ENCODE measurements at places on chromosomes 6 and 20.

- DNase-seq = no peak
These were observed 50.6 kb upstream of the COL9A1 start for GRCh38 chr6:70353448-70353847.

GRCh38 chr6:27293436-27294098, 18.5 kb downstream of the POM121L2 start:
- DNase-seq = no peak

DNA sequence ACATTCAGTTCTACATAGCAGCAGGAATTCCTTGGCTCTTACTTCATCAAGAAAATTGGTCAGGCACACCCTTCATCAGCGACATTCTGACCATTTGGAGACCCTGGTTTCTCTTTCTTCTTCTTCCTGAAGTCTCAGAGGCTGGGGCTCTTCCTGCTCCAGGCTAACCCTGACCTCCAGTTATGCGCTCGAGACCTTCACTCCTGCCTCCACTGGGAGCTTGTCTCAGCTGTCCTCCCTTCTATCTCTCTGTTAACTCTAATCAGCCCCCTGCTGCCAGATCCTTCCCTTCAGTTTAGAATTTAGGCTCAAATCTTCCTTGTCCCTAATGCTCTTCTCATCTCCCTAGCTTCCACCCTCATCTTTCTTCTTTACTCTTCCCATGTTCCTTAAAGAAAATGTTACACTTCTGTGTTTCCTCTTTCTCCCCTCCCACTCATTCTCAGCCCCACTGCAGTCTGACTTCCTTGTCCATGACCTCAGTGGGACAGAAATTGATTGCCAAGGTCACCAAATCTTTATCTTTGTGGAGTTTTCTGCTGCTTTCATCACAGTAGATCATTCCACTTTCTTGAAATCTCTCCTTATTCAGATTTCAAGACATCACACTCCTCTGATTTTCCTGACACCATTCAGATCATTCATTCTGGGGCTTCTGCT, 8.4 kb upstream of the HLA-DOA start:
- DNase-seq = no peak

DNA sequence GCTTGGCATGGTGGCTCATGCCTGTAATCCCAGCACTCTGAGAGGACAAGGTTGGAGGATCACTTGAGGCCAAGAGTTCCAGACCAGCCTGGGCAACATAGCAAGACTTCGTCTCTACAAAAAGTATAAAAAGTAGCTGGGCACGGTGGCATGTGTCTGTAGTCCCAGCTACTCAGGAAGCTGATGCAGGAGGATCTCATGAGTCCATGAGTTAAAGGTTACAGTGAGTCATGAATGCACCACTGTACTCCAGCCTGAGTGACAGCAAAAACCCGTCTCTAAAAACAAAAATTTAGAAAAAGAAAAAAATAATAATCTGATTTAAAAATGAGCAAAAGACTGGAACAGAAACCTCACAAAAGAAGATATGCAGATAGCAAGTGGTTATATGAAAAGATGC, 279.7 kb downstream of the RNGTT start:
- DNase-seq = no peak

DNA sequence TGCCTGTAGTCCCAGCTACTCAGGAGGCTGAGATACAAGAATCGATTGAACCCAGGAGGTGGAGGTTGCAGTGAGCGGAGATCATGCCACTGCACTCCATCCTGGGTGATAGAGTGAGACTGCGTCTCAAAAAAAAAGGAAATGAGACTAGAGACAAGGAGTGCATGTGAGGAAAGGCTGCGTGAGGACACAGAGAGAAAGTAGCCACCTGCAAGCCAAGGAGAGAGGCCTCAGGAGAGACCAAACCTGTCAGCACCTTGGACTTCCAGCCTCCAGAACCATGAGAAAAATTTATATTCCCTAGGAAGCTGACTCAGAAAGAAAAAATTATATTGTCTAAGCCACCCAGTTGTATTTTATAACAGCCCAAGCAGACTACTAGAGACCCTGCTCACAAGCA, 7.4 kb upstream of the BEND3 start:
- no peak for DNase-seq

Data from sigmoid colon (tissue), 7 donors.